Activated CD4-positive, CD25-positive, alpha-beta regulatory T cell treated with anti-CD3 and anti-CD28 coated beads, Interleukin-2, amount 50 U/mL, for 16 hours (primary cell): ENCODE measurements at places on chromosomes 6 and 20.
A peak's percentile ranks its signal among the peaks of the same experiment; 100 is the strongest.

- DNase-seq = no peak
These were observed 48.6 kb upstream of the COL9A1 start for GRCh38 chr6:70351461-70351860.

GRCh38 chr6:39402239-39402751, 79.8 kb upstream of the KCNK16 start:
- DNase-seq = no peak

- no peak for DNase-seq
These were observed 81.1 kb downstream of the STXBP5 start for GRCh38 chr6:147285087-147285855.

DNA sequence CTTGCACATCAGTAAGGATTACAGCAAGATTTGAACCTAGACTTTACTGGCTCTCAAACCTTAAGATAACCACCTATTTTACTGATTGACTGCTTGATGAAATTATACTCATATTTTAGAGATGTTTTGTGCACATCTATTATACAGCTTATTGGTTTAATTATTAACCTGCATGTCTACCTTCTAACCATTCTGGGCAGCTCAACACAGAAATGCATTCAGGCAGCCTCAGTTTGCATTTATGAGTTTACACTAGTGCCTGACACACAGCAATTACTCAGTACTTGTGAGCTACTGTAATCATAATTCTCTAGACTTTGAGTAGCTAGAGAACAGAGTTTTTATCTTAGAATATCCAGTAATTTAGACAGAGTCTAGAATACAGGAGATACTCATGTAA, 273.9 kb upstream of the THEMIS start:
- DNase-seq = no peak

- no peak for DNase-seq
These were observed 54.0 kb downstream of the IL22RA2 start for GRCh38 chr6:137119196-137120104.

- DNase-seq = no peak
These were observed 545.6 kb downstream of the C6orf118 start for GRCh38 chr6:164763788-164764187.

DNA sequence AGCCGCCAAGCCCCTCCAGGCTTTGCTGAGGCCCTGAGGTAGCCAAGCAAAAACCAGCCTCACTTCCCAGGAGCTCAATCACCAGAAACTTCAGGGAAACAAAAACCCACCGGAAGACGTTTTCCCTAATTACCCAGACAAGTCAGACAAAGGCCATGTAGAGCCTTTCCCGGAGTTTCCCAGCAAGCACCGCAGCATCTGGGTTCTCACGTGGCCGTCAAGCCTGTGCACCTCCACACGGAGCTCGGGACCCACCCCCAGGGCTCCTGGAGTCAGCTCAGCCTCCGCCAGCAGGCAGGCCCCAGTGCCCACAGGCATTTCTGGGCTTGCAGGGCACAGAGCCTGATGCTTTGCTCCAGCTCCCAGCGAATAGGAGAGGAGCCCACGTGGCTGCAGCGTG, 10.1 kb upstream of the MRGBP start:
- no peak for DNase-seq

DNA sequence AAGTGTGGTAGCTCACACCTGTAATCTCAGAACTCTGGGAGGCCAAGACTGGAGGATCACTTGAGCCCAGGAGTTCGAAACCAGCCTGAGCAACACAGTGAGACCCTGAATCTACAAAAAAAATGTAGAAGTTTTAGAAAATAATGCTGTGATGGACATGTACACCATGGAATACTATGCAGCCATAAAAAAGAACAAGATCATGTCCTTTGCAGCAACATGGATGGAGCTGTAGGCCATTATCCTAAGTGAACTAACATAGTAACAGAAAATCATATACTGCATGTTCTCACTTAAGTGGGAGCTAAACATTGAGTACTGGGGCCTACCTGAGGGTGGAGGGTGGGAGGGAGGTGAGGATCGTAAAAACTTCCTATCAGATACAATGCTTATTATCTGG, 110.8 kb downstream of the PRND start:
- no peak for DNase-seq

- no peak for DNase-seq
These were observed 833 bp downstream of the RAB5IF start for GRCh38 chr20:36606158-36607066.

- DNase-seq = no peak
These were observed 14.7 kb upstream of the IPCEF1 start for GRCh38 chr6:154371281-154371680.

DNA sequence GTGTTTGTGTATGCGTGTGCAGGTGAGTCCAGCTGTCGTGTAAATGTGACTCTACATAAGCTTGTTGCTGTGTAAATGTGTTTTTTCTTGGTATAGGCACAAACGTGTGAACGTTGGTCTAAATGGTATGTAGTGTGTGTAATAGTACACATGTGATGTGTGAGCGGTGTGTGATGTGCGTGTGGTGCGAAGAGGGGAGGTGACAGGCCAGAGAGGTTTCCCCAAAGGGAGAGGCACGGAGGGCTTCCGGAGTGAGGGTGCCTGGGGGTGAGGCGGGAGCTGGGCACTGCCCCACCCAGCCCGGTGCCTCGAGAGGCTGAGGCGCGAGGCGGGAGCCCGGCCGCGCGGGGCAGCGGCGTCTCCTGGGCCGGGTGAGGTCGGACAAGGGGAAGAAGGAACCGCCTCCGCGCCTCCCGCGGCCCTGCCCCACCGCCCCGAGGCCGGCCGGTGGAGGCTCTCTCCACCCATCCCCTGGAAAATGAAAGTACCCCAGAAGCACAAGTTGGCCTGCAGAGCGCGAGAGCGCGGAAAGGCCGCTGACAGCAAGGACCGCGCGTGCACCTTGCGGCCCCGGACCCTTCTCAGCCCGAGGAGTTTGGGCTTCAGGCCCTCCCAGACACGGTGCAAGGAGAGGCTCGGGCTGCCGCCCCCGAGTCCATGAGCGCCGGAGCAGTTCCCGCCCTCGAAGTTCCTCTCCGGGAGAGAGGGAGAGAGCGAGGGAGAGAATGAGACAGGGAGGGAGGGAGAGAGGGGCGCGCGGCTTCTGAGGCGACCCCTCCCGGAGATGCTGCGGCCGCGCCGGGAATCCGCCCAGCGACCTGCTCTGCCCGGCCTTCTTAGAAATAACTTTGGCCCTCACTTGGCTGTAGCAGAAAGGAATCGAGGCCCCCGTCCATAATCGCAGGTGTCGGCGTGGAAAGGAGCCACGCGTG, 43.2 kb upstream of the OSTM1 start:
- no peak for DNase-seq

GRCh38 chr6:51570168-51570921, 517.1 kb downstream of the PKHD1 start:
- no peak for DNase-seq

- DNase-seq = no peak
These were observed 128.4 kb upstream of the SGK1 start for GRCh38 chr6:134446218-134446848.

DNA sequence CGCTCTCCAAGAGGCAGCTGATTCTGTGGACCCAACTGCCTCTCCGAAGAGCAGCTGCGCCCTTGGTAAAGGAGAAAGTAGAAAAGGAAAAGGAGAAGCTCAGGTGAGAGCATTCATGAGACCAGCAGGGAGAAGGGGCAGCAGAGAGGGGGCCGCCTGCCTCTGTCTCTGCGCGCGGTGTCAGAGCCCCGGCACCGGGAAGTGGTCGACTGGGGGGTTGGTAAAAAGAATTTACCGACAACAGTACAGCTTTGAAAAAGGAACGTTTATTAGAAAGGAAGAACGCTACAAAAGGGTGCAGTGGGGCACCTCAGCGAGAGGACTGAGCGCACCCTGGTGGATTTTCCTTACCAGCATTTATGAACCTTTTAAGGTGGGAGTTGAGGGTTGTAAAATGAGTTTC, 61.9 kb downstream of the GPR6 start:
- DNase-seq = no peak

- no peak for DNase-seq
These were observed 37.1 kb upstream of the TFAP2A start for GRCh38 chr6:10451828-10452509.

DNA sequence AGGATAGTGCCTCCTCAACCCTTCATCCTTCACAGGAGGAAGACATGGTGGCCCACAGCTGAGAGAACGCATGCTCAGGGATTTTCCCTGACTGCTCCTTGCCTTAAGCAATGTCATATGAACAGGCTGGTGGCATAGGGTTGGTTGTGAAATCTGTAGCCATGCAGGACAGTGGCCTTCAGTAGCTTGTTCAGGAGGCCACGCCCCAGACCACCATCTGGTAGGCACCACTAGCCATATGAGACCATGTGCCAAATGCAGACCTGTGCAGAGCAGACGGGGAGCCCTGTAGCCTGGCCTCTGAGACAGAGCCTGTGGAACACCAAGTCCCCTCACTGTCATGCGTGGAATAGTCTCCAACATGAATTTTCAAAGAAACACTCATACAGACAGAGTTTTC, 76.5 kb downstream of the ADTRP start:
- DNase-seq = no peak

DNA sequence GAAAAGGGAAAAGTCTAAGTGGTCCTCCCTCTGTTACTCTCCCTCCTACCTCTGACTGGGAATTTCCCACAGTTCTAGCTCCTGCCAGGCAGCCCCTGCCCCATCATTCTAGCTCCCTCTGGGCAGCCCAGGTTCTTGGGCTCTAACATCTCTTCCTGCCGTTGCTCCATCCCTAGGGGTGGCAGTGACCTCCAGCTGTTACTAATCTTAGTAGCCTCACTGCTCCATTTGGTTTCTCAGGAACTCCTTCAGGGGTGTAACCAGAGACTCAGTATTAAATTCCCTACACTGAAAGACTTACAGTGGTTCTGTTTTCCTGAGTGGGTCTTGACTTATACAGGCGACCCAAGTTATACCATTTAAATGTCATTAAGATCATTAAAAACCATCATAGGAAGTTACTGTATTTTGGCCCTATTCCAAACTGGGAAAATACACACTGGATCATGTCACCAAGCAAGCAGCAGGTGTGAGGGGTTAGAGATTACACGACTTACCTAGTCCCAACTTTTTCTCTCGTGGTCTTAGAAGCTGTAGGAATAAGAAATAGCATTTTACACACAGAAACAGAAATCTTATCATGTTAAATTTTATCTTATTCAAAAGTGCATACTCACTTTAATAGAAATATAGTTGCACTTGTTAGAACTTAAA, 10.1 kb downstream of the DPM1 start:
- DNase-seq = no peak

DNA sequence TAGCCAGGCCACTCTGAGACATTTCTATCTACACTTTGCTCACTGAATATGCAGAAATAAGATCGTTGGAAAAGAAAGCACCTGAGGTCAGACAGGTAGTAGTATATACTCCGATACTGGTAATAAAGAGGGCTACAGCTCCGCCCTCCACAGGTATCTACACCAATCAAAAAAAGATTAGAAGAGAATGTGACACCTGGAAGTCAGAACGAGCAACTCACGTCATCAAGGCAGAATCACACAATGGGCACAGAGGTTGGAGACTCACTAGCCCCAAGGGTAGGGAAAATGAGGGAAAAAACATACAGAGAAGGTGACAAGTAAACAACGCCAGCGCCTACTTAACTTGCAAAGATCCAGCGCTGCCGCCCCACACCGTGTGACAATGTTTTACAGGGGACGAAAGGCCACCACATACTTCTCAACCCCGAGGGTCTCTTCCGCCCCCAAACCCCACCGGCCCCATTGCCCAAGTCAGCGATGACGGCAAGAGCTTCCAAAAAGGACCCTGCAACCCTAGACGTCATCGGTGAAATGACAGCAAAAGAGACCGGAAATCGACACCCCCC, 653 bp downstream of the LMBRD1 start:
- DNase-seq = peak; percentile 10

DNA sequence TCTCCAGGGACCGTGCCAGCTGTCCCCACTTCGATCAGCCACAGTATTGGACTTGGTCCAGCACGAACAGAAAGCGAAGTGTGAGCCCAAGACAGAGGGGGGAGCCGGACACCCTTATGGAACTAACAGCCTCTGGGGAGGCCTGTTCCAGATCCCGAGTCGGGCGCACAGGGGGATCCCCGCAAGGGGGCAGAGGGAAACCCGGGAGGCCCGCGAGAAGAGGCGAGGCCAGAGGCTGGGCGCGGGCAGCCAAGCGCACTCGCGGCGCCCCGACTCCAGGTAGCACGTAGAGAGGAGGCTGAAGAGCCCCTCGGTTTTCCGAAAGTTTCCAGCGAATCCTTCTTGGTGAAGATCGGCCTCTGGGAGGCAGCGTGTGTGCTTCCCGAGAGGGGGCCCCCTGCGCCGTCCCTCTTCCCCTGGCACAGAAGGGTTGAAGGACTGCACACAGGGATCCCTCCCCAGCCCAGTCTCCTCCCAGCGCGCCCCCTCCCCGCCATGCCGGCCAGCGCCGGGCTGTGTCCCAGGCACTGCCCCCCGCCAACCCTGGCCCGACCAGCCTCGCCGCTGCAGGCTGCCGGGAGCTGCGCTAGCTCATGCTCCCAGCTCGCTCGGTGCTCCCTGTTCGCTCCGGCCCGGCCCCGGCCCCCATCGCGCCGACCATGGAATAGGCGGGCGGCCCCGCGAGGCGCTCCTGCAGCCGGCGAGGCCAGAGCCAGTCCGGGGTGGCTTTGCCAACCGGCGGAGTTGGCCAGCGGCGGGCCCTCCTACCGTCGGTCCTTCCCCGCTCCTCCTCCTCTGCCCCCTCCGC, 577 bp upstream of the SLC24A3 start:
- DNase-seq = no peak

GRCh38 chr20:34037767-34038166, 44.1 kb downstream of the RALY start:
- no peak for DNase-seq

- DNase-seq = no peak
These were observed 108.0 kb downstream of the ADGRG6 start for GRCh38 chr6:142409794-142410193.

DNA sequence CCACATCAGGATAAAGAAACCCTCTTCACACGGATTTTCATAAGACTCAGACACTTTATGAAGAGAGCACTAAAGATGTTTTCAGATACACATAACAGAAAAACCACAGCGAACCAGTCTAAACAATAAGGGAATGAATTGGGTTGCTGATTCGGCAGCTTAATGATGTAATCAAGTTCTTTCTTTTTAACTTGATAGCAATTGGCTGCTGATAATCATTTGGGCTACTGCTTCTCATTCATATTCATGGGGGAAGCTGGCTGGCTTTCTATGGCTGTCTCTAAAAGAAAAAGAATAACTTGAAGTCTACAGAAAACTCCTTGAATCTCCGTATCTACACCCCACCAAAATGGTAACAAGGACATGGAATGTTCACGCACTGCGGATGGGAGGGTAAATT, 20.0 kb upstream of the TMEM181 start:
- no peak for DNase-seq

GRCh38 chr20:38833154-38833856, 27.8 kb downstream of the PPP1R16B start:
- no peak for DNase-seq

- DNase-seq = peak; percentile 17
These were observed 743 bp downstream of the CMTR1 start for GRCh38 chr6:37433657-37434271.

DNA sequence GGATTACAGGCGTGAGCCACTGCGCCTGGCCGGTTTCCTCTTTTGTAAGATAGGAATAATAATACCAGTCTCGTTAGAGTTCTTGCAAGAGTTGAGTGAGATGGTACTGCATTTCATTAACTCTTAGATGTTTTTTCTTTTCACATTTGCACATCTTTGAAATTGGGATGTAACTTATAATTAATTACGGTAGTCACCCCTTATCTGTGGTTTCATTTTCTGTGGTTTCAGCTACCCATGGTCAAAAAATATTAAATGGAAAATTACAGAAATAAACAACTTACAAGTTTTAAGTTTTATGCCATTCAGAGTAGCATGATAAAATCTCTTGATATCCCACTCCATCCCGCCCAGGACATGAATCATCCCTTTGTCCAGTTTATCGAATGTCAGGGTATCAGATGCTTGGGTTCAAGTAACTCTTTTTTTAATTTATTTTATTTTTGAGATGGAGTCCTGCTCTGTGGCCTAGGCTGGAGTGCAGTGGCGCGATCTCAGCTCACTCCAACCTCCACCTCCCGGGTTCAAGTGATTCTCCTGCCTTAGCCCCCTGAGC, 15.4 kb downstream of the PTK7 start:
- DNase-seq = no peak
